ENCODE measurements at places on chromosomes 16 and 17.

DNA sequence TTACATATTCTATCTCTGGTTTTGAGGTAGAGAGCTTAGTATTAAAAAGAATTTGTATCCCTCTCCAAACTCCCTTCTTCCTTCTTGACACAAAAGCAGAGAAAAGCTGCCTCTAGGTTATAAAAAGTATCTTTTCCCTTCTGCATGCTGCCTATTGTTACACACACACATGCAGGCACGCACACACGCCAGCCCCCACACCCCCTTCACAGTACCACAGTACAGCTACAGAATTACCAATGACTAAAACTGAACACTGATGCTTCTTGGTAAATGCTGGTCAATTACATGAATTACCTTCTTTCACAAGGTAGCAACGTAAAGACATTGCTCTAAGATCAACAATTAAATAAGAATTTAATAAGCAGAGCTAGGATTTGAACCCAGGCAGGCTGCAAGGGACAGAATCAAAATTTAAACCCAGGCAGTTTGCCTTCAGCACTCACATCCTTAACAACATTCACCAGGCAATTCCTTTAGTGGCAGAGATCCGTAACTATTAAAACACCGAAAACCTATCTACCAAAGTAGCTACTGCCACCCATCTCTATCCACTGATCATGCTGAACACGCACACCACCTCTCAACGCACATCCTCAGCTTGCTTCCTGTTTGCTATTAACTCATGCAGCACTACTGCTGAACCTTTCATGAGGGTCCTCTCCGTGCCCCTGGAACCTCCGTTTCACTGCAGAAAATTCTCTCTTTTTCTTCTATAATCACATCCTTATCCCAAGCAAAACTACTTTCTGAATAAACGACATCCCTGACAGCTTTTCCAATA, 37.8 kb downstream of the YWHAE start:
- no peak for DNase-seq

DNA sequence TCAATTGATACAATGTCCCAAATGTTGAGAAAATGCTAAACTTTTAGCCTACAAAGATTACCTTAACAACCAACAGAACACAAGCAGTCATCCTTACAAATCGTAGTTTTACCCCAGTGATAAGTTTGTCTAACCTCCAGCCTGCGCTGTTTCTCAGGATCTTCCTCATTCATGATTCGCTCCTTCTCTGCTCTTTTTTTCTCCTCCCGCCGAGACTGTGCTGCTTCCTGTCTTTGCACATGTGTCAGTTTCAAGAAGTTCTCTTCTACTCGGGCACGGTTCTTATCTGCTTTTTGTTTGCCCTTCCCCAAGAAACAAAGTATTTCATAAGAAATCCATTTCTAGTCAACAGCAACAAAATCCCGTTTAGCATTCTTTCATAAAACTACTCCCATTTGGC, 10.2 kb upstream of the STRADA start:
- no peak for DNase-seq

- DNase-seq = no peak
These were observed 86.4 kb downstream of the HAPSTR1 start for GRCh38 chr16:9177861-9178260.

GRCh38 chr17:31397256-31397939, 5.9 kb downstream of the RAB11FIP4 start:
- no peak for DNase-seq

GRCh38 chr16:27436065-27436464, 34.1 kb downstream of the IL21R start:
- DNase-seq = no peak

DNA sequence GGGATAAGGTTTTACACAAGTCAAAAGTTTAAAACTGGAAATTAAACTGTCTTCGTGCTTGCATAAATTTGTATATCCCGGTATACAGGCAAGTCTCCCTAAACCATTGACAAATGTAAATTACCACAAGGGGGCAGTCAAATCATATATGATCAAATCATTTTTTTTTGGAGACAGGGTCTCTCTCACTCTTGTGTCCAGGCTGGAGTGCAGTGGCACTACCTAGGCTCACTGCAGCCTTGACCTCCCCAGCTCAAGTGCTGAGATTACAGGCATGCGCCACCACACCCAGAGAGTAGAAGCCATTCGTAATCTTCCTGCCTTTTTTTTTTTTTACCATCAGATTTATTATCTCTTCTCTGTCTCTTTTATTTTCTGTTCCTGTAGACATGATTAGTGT, 18.5 kb downstream of the TOP2A start:
- DNase-seq = peak; percentile 34

DNA sequence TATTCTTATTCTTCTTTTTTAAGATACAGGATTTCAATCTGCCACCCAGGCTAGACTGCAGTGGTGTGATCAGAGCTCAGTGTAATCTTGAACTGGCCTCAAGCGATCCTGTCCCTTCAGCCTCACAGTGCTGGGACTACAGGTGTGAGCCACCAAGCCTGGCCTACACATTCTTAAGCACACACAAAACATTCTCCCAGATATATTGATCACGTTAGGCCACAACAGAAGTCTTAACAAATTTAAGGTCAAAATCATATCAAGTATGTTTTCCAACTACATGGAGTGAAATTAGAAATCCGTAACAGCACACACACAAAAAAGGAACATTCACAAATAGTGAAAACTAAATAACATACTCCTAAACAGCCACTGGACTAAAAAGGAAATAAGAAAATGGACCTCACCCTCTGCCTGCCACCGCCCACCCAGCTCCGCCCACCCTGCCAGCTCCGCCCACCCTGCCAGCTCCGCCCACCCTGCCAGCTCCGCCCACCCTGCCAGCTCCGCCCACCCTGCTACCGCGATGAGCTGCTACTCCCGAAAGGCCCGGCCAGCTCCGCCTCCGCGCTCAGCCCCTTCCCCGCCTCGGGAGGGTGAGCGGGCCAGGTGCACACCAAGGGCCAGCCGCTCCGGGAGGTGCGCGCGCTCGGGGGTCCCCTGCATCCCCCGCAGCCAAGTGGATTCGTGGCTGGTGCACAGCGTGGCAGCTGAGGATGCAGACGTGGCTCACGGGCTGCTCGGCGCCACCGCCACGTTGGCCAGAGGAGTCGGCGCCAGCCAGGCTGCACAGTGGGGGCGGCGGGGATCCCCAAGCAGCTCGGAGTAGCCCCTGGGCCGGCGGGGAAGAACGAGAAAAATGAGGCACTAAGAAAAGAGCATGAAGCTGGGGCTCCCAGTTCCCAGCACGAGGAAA, 41.2 kb downstream of the C16orf87 start:
- no peak for DNase-seq

DNA sequence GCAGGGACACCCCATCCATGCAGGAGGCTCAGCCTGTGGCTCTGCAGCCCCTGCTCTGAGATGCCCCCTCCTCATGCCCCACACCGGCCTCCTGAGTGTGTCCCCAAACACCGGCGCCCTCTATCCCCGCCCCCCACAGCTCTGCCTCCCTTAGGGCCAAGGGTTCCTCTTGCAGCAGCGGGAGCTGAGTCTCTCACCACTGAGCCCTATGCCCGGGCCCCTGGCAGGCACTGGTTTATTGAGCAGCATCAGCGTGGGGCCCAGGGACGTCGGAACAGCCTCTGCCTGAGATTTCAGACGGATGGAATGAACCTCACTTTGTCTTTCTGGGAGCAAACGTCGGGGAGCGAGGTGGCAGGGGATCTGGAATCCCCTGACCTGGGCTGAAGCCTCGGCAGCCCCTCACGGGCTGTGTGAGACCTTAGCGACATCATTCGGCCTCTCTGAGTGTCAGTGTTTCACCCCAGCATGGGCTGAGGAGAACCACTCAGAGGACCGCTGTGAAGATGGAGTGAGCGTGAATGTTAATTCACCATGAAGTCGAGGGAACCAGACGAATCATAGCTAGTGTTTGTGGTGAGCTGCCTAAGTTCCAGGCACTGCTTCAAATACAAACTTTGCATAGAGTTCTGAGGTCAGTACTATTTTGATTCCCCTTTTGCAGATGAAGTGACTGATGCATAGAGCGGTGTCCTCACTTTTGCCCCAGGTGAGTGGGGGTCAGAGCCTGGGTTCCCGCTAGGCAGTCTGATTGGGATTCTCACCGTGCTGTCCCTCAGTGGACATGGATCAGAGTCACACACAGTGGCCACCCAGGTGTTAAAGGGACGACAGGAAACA, 5.3 kb upstream of the C16orf74 start:
- no peak for DNase-seq

DNA sequence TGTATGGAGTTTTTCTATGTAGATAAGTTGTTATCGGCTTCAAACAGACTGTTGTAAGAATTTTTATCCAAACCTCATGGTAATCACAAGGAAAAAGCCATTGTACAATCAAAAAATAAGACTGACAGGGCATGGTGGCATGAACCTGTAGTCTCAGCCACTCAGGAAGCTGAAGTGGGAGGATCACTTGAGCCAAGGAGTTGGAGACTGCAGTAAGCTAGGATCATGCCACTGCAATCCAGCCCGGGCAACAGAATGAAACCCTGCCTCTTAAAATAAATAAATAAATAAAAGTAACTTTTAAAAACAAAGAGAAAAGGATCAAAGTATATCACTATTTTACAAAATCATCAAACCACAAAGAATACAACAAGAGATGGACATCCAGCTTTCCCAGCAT, 14.4 kb downstream of the OR1A1 start:
- no peak for DNase-seq

DNA sequence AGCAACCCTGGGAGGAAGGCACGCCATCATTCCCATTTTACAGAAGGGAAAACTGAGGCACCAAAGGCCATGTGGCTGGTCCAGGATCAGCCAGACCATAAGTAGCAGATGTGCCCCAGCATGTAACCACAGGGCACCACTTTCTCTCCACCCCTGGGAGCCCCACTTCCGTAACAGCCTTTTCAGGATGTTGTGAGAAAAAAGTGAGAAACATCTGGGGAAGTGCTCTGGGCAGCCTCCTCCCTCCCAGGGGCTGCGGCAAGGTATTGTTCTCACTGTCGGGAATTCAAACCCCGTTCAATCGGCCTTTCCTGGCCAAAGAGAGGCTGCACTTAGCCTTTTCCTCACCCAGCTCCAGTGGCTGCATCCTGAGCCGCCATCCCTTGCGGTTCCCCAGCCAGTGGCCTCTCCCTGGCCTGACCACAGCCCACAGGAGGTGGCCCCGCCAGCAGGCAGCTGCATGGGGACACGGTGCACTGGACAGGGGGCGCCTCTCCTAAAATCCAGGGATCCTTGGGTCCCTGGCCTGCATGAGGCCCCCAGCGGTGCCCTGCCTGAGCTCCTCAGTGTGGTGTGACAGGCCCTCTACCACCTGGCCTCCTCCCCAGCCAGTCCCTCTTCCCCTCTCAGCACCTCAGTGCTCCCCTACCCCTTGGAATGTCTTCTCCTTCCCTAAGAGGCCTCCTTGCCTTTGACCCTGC, 5.7 kb upstream of the CDH5 start:
- DNase-seq = no peak
